Transverse colon (tissue), 4 donors: ENCODE measurements at places on chromosomes 7 and 10. TPM values are rescaled to one million over a fixed set of nuclear protein-coding genes. Genes with fewer than 3 reads are reported as not detected.

SYNPO2L gene
- total RNA-seq = 4.5 TPM

GRCh38 chr7:103349805-103350204 lies 2.4 kb downstream of the PSMC2 start:
- H3K27ac ChIP-seq = no peak overlapping the region
- H3K4me3 ChIP-seq = no peak overlapping the region
- peaks cover 4% of the 10 kb centered on the region for H3K36me3 ChIP-seq

CYP3A7 gene
- total RNA-seq = 0.96 TPM

DNA sequence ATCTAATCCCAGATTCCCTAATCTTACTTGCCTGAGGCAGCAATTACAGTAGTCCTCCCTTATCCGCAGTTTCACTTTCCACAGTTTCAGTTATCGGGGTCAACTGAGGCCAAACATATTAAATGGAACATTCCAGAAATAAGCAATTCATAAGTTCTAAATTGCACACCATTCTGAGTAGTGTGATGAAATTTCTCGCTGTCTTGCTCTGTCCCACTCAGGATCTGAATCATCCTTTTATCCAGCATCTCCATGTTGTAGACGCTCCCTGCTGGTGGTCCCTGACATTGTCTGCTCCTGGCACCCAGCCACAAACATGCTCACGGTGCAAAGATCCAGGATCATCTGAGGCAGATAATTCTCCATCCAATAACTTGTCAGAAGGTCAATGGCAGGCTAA lies 128.7 kb upstream of the CXCL12 start:
- H3K4me1 ChIP-seq = peaks cover 6% of the 10 kb centered on the region
- H3K27ac ChIP-seq = no peak overlapping the region
- H3K4me3 ChIP-seq = no peak overlapping the region
- no peaks in the 10 kb centered on the region for H3K36me3 ChIP-seq

DNA sequence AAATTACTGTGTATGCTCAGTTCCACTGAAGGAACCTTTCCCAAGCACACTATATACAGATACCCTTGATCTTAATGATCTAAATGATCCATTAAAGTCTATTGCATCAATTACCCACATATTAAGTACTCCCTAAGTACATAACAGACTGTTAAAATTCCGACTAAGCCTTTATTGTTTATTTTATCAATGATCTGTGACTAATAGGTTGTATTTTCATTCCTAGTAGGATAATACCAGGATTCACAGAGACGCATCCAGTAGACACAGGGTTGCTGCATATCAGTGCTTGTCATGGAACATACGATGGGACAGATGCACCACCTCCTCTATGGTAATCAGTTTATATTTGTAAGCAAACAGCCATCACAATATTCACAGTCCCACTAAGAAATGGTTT lies 159.6 kb upstream of the SLC26A5 start:
- no peaks in the 10 kb centered on the region for H3K36me3 ChIP-seq
- no peak overlapping the region for H3K4me3 ChIP-seq
- DNase-seq = no peak
- no peak overlapping the region for H3K27ac ChIP-seq
- H3K4me1 ChIP-seq = no peaks in the 10 kb centered on the region
- no peaks in the 10 kb centered on the region for H3K27me3 ChIP-seq

CDH23 gene
- 16.1 TPM for total RNA-seq

- no peak for DNase-seq
- no peaks in the 10 kb centered on the region for H3K4me1 ChIP-seq
- H3K27me3 ChIP-seq = no peaks in the 10 kb centered on the region
- no peak overlapping the region for H3K4me3 ChIP-seq
- H3K36me3 ChIP-seq = no peaks in the 10 kb centered on the region
- no peak overlapping the region for H3K27ac ChIP-seq
Measured at GRCh38 chr10:32680803-32681557, 235.0 kb downstream of the CCDC7 start.

TMEM140 gene
- total RNA-seq = 30.0 TPM

PLEKHS1 gene
- total RNA-seq = 1.4 TPM

GRCh38 chr7:148773334-148773733 lies 74.6 kb downstream of the CUL1 start:
- H3K4me3 ChIP-seq = no peak overlapping the region
- no peaks in the 10 kb centered on the region for H3K27me3 ChIP-seq
- H3K27ac ChIP-seq = no peak overlapping the region
- H3K4me1 ChIP-seq = no peaks in the 10 kb centered on the region
- peaks cover 39% of the 10 kb centered on the region for H3K36me3 ChIP-seq

AGFG2 gene
- 69.2 TPM for total RNA-seq

GRCh38 chr10:10515479-10516204 lies 502.0 kb upstream of the CELF2 start:
- H3K36me3 ChIP-seq = no peaks in the 10 kb centered on the region
- DNase-seq = no peak
- no peak overlapping the region for H3K4me3 ChIP-seq
- H3K27ac ChIP-seq = no peak overlapping the region
- H3K27me3 ChIP-seq = no peaks in the 10 kb centered on the region

GRCh38 chr10:93392121-93392520 lies 90.0 kb downstream of the MYOF start:
- no peaks in the 10 kb centered on the region for H3K4me1 ChIP-seq
- H3K27me3 ChIP-seq = no peaks in the 10 kb centered on the region
- no peak overlapping the region for H3K4me3 ChIP-seq
- no peak overlapping the region for H3K27ac ChIP-seq
- no peaks in the 10 kb centered on the region for H3K36me3 ChIP-seq
- no peak for DNase-seq

DNA sequence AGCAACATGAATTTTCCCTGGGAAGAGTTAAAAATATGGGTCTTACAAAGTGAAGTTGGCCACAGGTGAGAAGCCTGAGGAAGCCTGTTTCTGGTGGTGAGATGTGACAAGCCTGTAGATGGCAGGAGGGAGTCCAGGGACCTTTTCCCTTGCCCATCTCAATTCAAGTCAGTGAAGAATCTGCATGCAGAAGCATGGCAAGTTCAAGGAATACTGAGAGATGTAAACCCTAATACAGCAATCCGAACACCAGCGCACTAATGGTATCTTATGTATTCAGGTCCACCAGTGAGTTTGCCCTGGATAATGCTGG lies 73.6 kb downstream of the RHOBTB1 start:
- no peak for DNase-seq
- H3K27ac ChIP-seq = no peak overlapping the region
- no peaks in the 10 kb centered on the region for H3K27me3 ChIP-seq
- H3K4me3 ChIP-seq = no peak overlapping the region

CHCHD3 gene
- total RNA-seq = 56.4 TPM

DNA sequence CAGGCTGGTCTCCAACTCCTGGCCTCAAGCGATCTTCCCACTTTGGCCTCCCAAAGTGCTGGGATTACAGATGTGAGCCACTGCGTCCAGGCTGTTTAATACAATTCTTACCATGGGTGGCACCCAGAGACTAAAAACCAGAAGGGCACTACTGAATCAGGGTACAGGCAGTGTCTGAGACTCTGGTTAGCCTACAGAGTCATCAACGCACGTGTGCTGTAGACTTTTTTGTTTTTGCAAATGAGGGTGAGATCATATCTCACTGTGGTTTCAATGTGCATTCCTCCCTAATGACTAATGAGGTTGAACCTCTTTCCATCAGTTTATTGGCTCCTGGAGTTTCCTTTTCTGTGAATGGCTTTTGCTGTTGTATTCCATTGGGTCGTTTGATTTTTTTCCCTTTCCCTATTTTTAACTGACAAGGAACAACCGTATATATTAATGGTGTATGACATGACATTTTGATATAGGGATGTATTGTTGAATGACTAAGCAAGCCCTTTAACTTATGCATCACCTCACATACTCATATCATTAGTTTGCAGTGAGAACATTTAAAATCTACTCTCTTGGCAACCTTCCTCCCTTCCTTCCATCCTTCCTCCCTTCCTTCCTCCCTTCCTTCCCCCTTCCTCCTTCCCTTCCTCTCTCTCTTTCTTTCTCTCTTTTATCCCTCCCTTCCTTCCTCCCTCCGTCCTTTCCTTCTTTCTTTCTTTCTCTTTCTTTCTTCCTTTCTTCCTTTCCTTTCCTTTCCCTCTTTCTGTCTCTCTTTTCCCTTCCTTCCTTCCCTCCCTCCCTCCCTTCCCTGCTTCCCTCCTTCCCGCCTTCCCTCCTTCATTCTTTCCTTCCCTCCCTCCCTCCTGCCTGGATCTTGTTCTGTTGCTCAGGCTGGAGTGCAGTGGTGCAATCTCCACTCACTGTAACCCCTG lies 9.3 kb upstream of the TMEM270 start:
- DNase-seq = no peak
- no peaks in the 10 kb centered on the region for H3K27me3 ChIP-seq
- H3K27ac ChIP-seq = peak overlapping the region; percentile 82
- no peaks in the 10 kb centered on the region for H3K36me3 ChIP-seq
- H3K4me1 ChIP-seq = peaks cover 35% of the 10 kb centered on the region
- no peak overlapping the region for H3K4me3 ChIP-seq

GRCh38 chr10:8594711-8595110 lies 540.2 kb downstream of the GATA3 start:
- no peak overlapping the region for H3K4me3 ChIP-seq
- H3K4me1 ChIP-seq = no peaks in the 10 kb centered on the region

GLCCI1 gene
- 14.5 TPM for total RNA-seq

PRPS1L1 gene
- total RNA-seq = not detected

CLRN3 gene
- total RNA-seq = 50.5 TPM
